ENCODE measurements at places on chromosomes 7 and 10. TPM values are rescaled to one million over a fixed set of nuclear protein-coding genes. Genes with fewer than 3 reads are reported as not detected.

Gene CYP2C19
- total RNA-seq: 0.76 TPM

Gene SPAG6
- not detected for total RNA-seq

Gene SFRP4
- total RNA-seq: 0.43 TPM

Gene MMRN2
- total RNA-seq: 6.0 TPM

Gene IGFBP1
- not detected for total RNA-seq

Gene ZNF487
- 5.9 TPM for total RNA-seq

Gene PRSS37
- not detected for total RNA-seq

Gene ELN
- 10.3 TPM for total RNA-seq

Gene AKR1C4
- total RNA-seq: not detected

GRCh38 chr10:71598621-71599055 lies 120.9 kb downstream of the C10orf105 start:
- DNase-seq: peak; percentile 71

DNA sequence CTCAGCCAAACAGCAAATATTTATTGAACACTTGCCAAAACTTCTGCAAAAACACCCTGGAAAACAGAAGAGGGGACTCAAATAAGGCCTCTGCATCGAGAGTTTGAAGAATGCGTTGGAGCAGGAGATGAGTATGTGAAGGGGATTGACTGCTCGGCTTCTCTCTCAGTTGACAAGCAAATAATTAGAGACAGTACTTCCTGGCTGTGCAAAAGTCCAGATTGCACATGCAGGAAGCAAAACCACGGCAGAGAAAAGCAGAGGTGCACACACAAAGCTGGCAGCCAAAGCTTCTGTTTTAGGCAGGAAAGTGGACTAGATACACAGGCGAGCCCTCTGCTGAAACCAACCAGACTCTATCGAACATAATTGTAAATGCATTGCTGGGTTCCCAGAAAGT lies 343.6 kb upstream of the MGMT start:
- DNase-seq: no peak

GRCh38 chr10:45370202-45370955 lies 3.6 kb upstream of the ALOX5 start:
- no peak for DNase-seq

DNA sequence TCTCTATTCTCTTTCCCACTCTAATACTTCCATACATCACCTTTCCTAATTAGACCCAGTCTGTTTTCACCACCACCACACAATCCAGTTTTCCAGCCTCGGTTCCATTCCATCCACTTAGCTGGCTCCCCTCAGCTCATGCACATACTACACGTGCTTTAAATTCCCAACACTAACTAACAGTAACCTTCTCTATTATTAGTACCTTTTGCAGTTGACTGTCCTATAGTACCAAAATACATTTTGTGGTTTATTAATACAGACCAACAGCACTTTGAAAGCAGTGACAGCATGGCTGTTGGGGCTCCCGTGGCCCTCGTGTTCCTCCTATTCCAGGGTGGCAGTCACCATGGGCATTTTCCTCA lies 64.9 kb downstream of the LARP4B start:
- no peak for DNase-seq

- no peak for DNase-seq
These were observed 96.3 kb upstream of the ANKRD1 start for GRCh38 chr10:91017198-91017597.

- DNase-seq: no peak
These were observed 51.4 kb downstream of the PKD1L1 start for GRCh38 chr7:47896809-47897423.

- DNase-seq: peak; percentile 24
These were observed 786 bp downstream of the ATP5F1C start for GRCh38 chr10:7788639-7789286.

DNA sequence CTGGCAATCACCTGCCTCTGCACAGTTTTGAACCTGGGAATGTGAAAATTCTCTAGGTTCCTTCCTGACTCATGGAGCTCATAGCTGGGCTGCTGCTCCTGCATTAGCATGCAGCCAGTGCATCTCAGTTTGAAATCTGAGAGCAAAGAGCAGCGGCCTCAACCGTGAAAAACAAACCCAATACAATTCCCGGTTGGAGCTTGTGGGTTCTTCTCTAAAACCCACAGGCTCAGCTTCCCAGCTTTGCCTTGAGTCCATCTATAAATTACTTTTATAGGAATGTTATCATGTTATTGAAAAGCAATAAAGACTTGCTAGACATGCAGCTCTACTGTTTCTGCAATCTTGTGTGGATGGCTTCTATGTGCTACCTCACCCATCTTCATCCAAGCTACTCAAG lies 191.7 kb downstream of the CXCL12 start:
- no peak for DNase-seq

DNA sequence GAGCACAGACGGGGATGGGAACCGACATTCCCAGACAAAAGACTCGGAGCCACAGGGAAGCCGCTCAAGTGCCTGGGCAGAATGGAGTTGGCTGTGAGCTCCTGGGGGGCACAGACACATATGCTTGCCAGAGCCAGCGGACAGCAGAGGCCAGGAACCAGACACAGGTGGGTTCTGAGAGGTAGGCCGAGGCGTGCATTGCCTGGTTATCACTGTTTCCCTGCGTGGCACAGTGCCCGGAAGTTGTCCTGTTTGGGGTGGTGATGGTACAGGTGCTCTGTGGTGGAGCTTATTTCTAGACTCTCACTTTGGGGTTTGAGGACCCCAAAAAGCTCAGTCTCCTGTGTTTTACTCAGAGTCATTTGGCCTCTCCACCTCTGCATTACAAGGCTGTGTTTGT lies 2.5 kb downstream of the PALD1 start:
- DNase-seq: no peak

- DNase-seq: no peak
These were observed 1.9 kb downstream of the DMTF1 start for GRCh38 chr7:87154166-87154565.

DNA sequence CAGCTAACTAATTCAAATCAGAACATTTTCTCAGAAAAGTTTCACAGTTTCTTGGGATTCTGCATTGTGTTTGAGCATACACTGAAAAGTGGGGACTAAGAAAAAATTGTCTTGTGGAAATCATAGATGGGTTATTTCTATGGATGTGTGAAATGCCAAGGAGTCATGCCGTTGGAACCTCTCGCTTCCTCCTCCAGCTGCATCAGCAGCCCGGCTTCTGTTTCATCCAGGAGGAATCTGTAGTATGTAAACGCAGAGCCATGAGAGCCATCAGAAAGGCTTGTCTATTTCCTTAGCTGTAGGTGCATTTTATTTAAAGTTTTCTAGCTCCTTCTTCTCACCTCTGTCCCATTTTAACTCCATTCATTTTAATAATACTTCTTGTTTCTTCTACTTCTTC lies 1144.1 kb downstream of the GATA3 start:
- no peak for DNase-seq

DNA sequence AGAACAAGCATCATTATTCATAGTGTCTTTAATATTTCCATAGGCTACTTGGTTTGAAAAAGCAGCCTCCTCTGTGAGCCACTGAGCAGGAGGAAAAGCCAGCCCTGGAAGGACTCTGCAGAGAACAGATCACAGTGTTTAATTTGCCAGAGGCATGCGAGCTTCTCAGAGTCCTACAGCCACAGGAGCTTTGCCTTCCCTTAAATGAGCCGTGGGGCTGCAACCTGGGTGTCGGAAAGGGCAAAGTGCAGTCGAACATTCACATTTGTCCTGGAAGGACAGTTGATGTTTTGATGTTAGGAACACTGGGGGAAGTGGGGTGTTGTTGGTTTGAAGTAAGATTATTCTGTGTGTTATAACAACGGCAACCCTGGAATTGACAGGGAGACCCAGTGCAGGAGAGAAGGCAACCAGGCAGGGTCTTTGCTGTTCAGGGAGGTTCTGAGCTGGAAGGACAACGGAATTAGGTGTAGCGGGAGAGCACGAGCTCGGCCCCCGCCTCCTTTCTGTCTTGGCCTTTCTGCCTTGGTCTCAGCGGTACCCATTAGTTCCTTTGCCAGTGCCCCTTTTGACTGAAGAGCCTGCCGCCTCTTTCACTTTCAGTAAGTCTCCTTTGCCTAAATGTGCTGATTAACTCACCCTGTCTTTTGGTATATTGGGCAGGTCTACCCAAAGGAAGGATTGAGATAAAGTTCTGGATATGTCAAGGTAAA lies 192.3 kb upstream of the PITRM1 start:
- no peak for DNase-seq

DNA sequence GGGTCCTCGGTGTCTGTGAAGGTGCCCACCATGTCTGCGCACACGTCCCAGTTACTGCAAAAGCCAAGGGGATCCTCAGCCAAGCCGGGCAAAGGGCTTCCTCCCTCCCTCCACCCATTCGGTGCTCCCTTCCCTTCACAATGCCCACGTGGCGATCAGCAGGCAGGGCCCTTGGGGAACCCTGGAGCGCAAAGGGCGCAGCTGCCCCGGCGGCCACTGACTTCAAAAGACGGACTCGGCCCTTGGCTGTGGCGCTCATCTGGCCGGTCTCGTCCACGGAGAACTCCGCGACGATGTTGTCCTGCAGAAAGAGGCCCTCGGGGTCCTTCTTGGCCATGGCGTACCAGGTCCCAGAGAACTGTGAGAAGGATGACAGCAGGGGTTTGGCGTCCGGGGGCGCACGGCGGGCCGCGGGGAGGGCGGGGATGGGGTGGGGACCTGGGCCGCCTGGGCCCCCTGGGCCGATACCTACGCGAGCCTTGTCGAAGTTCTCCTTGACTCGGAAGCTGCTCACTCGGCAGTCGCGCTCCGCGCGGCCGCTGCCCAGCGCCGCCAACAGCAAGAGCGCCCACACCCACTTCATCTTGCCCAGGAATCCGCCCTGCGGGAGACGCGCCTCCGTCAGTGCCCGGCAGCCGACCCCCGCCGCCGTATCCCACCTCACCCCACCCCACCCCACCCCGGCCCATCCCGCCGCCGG lies 439 bp downstream of the RBP4 start:
- DNase-seq: peak; percentile 47

DNA sequence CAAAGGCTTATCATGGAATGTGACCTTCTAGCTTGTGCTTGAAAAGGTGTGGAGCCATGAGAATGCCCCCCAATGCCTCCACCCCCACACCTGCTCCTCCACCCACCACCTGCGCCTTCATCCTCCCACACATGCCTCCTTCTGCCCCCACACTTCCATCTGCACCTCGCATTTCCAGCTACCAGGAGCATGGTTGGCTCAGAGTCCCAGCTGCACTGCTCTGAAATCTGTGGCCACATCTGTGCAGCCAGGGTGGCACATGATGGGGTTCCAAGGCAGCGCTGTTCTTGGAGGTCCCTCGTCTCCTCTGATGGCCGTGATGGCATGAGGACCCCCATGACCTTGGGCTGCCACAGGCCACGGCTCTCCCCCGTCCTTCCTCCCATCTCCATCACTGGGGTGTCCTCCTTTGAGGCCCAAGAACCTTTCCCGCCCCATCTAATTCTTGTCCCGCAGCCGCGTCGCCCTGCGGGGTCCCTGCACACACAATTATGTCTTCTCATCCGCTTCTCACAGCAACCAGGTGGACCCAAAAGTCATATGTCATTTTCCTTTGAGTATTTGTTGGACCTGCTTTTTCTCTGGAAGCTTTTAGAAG lies 40.6 kb upstream of the CNPY1 start:
- no peak for DNase-seq

DNA sequence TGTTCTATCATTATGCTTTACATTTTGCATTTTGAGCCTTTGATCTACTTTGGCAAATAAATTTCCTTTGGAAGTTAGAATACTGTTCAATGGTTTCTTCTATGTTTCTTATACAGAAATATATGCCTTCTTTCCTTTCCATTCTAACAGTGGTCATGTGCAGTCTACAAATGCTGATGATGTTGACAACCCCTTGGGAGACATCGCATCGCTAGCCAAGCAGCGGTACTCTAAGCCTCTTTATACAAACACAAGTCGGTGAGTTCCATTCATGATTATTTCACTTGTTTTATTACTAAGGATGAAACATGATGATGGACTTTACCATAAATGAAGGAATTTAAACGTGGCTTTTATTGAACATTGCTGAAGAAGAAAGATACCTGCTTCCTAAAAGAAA lies 48.1 kb upstream of the ZPBP start:
- no peak for DNase-seq

DNA sequence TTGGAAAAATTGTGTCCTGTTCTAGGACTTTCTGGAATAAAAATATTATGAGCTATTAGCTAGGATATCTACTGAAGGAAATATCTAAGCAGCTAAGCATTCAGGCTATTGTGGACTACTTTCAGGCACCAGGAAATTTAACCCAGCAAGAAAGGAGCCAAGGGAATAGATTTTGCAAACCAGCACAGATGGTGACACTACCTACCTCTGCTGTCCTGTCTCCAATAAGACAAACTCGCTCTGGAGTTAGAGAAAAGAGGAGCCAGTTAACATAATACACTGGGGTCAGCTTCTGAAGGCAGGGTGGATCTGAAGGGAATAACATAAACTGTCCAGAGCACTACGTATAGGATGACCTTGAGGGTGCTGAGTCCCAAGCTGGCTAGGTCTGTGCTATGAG lies 223.7 kb upstream of the PRSS58 start:
- no peak for DNase-seq

DNA sequence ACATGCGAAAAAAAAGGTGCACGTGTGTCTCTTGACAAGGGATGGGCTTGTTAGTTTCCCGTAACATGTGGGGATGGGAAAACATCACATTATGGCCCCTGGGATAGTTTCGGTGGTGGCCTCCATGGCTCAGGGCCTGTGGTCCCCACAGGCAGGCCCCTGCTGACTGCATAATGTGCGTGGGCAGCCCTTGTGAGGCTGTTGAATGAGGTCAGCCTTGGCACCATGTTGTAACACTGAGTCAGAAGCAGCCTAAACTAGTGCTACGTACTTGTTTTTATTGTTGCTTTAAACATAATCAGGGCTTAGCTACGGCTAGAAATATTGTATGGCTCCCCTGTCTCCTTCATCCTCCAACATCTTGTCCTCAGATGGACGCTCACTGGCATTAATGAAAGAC lies 80.6 kb downstream of the BEND7 start:
- no peak for DNase-seq

DNA sequence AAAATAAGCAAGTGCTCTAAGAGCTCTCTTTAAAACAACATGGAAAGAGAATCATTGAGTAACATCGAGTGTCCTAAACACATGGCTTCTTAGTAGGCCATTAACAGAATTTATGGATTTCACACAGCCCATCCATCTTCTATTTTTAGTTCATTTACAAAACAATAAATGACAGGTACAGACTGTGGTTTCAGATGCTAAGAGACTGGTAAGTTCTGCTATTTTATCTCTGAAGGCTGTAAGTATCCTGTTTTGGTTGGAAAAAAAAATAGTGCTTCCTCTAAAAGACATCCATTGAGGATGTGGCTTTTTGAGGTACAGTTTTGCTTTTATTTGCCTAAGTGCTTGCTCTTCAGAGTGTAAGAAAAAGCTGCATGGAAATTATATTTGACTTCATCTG lies 27.4 kb upstream of the GNAI1 start:
- DNase-seq: no peak

GRCh38 chr10:37053476-37053875 lies 71.9 kb upstream of the ANKRD30A start:
- DNase-seq: no peak

DNA sequence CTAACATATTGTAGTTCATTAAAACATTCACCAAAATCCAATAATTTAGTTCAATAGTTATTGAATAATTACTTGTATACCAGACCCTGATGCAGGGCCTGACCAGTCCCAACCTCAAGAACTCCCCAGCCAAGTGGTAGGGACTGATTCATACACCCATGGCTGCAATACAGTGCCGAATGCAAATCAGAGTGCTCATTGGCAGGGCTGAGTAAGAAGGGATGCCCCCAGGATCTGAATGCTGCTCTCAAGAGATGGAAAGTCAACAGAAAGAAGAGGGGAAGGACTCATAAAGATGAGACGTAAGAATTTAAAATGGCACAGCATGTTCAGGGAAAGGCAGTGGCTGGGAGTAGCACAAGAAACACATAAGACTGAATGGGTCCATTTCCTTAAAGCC lies 29.9 kb downstream of the ZNF438 start:
- no peak for DNase-seq

All from left colon (tissue), 2 donors.